Naive B cell (primary cell): ENCODE measurements at places on chromosomes 2 and 18.

DNA sequence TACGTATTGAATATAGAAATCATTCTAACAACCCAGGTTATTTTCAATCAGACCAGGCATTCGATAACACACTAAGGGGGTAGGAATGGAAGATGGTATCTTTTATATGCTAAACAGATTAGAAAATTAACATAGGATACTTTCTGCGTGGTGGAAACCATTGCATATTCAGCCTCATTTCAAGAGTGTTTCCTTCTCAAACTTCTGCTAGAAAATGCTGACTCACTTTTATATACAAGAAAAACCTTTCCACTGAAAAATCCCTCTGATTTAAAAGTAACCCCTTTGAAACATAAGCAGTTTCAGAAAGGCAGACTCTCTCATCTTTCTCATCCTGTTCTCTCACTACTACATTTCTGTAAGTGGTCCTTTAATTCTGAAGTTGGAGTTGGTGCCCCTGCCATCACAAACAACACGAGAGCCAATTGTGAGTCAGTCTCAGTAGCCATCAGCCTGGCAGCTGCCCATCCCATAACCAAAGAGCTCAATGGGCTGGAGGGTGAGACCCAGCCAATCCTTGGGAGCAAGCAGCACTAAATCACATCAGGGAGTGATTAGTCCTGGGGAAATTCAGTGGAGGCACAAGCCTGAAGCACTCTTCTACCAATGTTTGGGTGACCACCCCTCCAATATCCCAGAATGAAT lies 343.1 kb downstream of the CELF4 start:
- DNase-seq = no peak

DNA sequence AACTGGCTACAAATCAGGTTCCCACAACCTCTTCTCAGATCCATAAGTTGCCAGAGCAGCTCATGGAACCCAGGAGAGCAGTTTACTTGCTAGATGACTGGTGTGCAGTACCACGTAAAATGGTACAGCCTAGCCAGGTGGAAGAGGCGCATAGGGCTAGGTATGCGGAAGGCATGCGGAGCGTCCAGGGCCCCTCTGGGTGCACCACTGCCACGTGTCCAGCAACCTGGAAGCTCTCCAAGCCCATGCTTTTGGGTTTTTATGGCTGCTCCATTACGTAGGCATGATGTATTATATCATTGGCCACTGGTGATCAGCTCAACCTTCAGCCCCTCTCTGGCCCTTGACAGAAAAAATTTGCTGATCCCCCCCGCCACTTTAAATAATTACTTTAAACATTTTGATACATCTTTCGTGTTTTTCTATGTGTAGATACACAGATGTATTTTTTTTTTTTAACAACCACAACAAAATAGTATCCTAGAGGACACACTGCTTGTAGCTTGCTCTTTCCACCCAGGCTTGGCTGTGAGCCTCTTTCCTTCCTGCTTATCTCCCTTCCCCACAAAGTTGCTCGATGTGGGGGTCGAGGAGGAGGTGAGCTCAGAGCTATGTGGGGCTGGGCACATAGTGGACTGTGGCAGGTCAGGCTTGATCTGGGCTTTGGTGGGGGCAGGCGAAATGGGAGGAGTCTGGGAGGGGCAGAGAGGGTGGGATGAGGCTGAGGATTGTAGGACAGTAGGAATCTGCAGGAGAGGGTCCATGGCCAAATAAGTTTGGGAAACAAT lies 65.4 kb upstream of the MCFD2 start:
- DNase-seq = no peak

DNA sequence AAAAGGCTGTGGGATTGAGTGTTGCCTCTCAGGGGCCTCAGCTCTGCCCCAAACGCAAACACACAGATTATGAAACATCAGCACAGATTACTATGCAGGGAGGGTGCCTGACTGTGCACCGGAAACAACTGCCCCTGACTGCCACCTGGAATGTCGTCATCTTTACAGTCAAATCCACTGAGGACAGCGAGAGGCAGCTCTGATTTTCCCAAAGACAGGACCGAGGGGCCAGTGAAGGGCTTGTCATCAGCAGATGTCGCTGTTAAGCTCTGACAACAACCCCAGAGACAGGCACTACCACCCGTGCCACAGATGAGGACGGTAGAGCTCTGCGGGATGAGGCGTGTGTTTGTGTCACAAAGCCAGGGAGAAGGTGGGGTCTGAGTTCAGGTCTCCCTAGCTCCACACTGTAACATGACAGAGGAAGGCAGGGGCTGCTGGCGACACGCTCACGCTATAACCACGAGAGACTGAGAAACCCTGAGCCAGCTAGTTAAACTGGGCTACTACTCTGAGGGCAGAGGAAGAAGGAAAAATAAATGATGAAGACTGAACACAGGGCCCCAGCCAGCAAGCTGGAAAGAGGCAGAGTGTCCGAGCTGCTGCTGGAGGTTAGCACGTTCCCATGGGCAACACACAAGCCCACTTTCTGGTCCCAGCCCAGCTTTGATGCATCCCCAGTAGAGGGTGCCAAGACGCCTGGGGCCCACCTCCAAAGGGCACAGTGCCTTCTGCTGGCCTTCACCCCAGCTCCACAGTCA lies 47.0 kb downstream of the PARD6G start:
- no peak for DNase-seq

DNA sequence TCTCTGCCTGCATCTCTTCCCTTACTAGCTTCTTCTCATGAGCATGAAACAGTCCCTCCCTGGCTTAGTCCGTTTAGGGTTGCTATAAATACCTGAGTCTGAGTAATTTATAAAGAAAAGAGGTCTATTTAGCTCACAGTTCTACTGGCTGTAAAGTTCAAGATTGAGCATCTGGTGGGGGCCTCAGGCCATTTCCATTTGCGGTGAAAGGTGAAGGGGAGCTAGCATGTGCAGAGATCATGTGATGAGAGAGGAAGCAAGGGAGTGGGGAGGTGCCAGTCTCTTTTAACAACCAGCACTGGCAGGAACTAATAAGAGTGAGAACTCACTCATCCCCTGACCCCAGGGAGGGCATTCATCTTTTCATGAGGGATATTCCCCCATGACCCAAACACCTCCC lies 26.8 kb downstream of the RHBDD1 start:
- no peak for DNase-seq

DNA sequence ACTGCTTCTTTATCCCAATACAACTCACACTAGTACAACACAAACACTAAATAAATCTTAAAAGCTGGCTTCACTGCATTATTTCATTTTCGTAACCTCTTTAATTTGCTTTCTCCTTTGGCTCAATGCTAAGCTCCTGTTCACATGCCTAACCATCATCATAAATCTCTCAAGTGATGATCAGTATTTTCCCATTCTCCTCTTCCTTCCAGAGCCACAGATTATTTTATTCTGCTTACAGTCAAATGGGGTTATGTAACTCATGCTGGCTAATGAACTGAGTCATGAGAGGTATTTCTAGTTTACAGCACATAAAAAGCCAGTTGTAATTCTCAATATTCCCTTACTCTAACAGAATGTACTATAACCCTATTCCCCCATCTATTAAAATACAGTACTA lies 350.4 kb upstream of the ZC3H15 start:
- no peak for DNase-seq

DNA sequence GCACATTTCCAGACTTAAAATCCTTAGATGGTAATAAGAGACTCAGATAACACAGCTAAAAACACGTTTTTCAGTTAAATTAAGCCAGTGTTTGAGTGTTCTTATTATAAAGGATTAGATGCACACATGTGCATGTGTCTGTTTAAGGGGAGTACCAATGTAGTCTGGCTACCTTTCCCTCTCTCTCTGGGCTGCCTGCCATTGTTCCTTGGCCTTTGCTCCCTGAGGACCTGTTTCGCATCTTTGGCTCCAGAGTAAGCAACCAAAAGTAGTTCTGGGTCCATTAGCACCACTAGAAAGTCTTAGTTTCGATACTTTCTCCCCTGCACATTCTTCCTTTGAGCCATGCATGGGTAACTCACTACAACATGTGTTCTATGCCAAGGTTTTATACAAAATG lies 228.3 kb downstream of the TPGS2 start:
- DNase-seq = no peak

DNA sequence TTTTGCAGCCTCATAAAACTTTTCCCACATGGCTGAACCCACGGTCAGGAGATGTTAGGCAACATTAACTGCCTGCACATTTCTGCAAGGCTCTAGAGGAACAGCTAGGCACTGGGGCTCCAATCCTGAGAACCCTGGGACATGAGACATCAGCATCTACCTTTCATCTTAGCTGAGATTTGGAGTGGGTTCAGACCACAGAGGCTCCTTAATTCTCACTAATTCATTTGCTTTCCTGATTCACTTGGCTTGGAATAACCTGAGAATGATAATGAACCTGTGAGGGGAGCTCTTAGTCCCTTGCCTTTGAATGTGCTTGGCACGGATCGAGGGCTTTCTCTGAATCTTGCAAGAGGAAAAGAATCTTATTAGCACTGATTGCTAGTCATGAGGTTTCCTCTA lies 266.2 kb downstream of the FIGN start:
- no peak for DNase-seq

DNA sequence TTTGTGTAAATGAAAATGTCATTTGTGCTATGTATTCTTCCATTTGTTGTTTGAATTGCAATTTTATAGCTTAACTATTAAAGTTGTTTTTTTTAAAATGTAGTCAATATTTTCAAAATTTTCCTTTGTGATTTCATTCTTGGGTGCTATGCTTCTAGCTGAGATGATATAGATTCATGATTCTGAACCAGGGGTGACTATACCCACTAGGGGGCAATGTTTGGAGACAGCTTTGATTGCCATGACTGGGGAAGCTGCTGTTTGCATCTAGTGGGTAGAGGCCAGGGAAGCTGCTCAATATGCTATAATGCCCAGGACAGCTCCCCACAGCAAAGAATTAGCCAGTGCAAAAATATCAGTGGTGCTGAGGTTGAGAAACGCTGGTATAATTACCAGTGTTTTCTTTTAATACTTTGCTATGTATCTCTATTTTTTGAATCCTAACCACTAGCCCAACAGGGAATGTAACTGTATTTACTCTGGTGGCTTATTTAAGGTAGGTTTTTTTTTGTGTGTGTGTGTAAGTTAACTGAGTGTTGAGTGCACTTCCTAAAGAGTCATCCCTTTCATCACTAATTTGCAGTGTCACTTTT lies 99.7 kb downstream of the MEP1B start:
- DNase-seq = no peak

- DNase-seq = no peak
These were observed 93.3 kb downstream of the AOX1 start for GRCh38 chr2:200679127-200679526.

GRCh38 chr18:44821924-44822323 lies 141.2 kb downstream of the SETBP1 start:
- DNase-seq = no peak

- DNase-seq = no peak
These were observed 34.8 kb downstream of the HAT1 start for GRCh38 chr2:171957061-171957460.

GRCh38 chr2:117074756-117075155 lies 739.7 kb upstream of the DDX18 start:
- DNase-seq = no peak

- DNase-seq = no peak
These were observed 24.3 kb upstream of the COL6A3 start for GRCh38 chr2:237438080-237438940.

- DNase-seq = no peak
These were observed 171.3 kb downstream of the TMEM18 start for GRCh38 chr2:505941-506340.

- DNase-seq = no peak
These were observed 24.5 kb downstream of the NFATC1 start for GRCh38 chr18:79420033-79420745.

DNA sequence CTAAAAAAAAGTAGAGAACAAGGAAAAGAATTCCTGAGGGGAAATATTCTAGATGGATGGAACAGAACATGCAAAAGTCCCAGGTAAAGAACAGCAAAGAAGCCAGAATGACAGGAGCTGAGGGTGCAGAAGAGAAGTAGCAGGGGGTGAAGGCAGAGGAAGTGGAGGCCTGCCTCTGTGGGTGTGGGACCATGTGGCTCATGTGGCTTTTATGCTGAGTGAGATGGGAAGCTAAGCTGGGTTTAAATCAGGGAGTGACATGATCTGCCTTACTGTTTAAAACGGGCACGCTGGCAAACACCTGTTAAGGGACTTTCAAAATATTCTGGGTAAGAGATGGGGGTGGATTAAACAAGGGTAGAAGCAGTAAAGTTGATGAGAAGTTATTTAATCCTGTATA lies 40.0 kb downstream of the GKN2 start:
- no peak for DNase-seq

GRCh38 chr2:101689114-101689825 lies 8.2 kb upstream of the MAP4K4 start:
- DNase-seq = no peak

- no peak for DNase-seq
These were observed 125.0 kb downstream of the XRCC5 start for GRCh38 chr2:216234106-216234505.

GRCh38 chr2:38934742-38935141 lies 45.1 kb downstream of the ARHGEF33 start:
- no peak for DNase-seq

- no peak for DNase-seq
These were observed 2.0 kb downstream of the CSRNP3 start for GRCh38 chr2:165471349-165471950.

DNA sequence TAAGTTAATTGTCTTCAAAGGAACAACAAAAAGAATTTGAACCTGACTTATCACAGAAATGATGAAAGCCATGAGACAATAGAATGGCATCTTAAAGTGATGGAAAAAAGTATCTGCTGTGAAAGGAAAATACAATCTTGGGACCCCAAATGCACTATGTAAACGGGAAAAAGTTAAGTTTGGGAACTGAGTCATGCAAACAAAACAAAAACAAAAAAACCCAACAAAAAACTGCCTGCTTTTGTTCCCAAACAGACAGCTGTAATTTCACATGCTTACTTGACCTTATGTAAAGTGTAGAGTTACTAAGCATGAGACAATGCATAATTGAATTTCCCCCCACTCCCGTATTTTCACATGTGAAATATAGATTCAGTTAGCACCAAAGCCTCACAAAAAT lies 122.1 kb upstream of the RBMS1 start:
- no peak for DNase-seq

DNA sequence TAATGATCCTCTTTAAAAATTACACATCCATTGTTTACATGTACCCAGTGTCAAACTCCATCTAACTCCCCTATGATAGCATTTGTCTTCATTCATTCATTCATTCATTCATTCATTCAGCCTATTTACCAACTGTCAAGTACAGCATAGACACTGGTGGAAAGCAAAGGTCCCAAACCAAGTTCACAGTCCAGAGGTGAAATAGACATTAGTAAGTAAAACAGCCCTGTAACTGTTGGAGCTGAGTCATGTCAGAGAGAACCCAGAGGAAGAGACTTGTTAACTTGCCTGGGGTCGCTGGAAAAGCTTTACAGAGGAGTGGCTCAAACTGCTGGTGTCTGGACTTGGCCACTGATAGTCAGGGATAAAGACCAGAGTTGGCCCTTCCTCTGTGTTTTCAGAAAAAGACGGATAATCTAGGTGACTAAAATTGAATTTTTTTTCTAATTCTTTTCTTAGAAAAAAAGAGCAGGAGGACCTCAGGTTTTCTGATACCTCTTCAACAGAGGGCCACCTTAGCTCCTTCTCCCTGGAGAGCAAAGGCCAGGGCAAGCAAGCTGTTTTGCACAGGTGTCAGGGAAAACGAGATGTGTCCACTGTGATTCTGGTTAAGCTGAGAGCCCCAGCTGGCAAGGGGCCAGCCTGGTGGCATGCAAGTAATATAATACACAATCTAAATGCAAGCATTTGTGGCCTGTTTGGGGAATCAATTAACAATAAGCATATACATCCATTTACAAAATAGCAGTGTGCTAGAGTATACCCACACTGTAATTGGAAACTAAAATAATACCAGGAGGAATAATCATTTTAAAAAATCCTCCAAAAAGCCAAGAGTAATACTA lies 96.7 kb upstream of the SLC14A2 start:
- DNase-seq = no peak
